ENCODE measurements at places on chromosomes 7 and 10.
A peak's percentile ranks its signal among the peaks of the same experiment; 100 is the strongest.

DNA sequence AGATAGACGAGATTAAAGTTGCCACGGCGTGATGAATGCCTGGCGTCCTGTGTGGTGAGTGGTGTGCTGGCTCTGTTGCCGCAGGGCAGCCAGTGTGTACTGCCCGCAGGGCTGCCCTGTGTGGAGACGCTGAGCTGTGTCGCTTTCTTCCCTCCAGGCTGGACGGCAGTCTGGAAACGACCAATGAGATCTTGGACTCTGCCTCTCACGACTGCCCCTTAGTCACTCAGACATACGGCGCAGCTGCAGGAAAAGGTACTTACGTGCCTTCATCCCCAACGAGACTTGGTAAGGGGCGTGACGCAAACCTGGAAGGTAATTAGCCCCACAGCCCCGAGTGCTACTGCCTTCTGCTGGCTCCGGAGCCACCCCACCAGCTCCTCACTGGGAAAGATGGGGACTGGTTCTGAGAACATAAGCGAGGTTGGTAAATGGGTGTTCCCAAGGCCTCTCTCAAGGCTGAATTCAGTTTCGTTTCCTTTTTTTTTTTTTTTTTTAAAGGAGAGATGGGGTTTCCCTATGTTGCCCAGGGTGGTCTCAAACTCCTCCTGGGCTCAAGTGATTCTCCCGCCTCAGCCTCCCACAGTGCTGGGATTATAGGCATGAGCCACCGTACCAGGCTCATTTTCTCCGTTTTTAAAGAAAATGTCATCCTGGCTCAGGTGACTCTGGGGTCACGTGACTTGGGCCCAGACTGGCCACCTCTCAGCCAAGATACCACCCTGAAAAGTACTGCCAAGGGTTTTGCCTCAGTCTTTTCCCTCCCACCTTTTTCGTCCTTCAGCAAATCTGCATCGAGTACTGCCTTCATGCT is 39.6 kb downstream of the WIPI2 start:
- no peak for DNase-seq

- DNase-seq: peak; percentile 43
Observed at GRCh38 chr10:33143160-33143728, 185.2 kb upstream of the ITGB1 start.

GRCh38 chr10:84348447-84348846 is 20.1 kb downstream of the CCSER2 start:
- DNase-seq: no peak

- DNase-seq: no peak
Observed at GRCh38 chr7:2445047-2445446, 31.2 kb downstream of the GRIFIN start.

- DNase-seq: peak; percentile 15
Observed at GRCh38 chr10:86411281-86411841, 44.8 kb upstream of the GRID1 start.

- no peak for DNase-seq
Observed at GRCh38 chr10:4108693-4109092, 323.7 kb upstream of the KLF6 start.

DNA sequence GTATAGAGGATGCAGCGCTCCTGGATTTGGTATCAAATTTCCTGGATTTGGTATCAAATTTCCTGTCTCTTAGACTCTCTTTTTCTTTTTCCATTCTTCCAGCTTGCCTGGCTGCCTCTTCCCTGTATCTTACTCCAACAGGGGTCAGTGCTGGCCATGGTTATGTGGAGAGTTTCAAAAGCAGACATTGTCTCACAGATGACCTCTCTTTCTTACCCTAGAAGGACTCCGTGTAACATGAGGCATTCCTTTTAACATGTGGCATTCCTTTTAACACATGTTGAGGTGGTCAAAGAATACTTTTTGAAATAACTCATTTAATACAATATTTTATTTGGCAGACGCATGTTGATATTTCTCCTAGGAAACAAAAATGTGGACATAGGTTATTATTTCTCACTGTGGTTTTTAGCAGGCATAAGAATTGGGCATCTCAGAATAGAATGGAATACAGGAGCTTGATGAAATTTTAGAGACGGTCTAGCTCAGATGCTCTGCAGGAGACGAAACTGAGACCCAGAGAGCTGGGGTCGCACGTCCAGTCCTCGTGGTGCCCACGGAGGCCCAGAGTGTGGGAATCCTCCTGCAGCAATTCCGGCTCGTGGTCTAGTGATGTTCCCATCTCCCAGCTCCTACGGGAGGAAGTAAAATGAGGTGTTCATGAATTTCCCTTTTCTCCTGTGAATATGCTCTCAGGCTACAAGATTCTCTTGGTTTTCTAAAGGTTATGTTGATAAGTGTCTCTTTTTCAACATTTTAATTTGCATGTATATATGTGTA is 59.6 kb upstream of the PITRM1 start:
- no peak for DNase-seq

DNA sequence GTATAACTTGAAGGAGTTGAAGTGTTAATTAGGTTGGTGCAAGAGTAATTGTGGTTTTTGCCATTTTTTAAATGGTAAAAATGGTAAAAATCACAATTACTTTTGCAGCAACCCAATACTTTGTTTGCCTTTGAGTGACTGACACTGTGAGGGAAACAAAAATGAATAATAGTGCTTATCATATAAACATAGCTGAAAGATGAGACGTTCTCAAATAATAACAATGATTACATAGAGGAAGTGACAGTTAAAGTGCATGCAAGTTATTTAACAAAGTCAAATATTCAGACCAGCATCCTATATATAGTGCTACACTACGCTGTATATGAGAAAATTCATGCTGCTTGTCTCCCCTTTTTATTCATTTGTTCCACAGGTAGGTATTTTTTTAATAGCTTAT is 4.7 kb upstream of the HBP1 start:
- DNase-seq: no peak

GRCh38 chr10:44908066-44908749 is 2.9 kb upstream of the TMEM72 start:
- DNase-seq: no peak

- peak; percentile 8 for DNase-seq
Observed at GRCh38 chr10:14879124-14879927, 660 bp downstream of the SUV39H2 start.

DNA sequence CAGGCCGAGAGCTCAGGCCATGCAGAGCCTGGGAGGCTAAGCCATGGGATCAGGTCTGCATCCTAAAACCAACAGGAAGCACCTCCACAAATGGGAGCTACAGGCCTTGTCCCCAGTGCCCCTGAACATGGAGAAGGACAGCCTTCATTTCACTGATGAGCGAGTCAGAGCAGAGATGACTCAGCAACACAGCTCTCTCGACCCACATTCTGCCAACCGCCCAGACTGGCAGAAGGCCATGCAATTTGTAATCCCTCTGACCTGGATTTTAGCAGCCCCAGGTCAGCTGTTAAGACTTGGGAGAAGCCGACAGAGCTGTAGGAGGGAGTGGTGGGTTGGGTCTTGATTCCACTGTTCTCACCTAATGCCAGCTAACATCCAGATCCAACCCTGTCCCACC is 25.5 kb downstream of the VOPP1 start:
- DNase-seq: no peak

GRCh38 chr7:42046483-42046882 is 190.5 kb downstream of the GLI3 start:
- no peak for DNase-seq

DNA sequence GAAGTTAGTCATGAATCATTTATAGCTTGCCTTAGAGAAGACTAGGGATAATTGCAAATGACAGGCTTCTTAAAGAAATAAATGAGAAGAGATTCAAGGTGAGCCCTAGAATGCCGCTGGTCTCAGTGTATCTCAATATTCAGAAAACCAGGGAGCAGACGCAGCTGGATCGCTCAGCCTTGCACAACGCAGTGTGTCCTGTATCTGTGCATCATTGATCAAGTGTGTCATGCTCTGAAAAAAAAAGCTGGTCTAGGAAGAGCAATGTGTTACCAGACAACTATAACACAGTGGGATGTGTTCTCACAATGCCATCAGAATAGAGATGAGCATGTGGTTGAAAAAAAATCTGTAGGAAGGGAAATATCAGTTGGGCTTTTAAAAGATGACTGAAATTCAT is 230.1 kb downstream of the CALN1 start:
- no peak for DNase-seq

- DNase-seq: no peak
Observed at GRCh38 chr7:12524794-12525386, 45.6 kb upstream of the SCIN start.

DNA sequence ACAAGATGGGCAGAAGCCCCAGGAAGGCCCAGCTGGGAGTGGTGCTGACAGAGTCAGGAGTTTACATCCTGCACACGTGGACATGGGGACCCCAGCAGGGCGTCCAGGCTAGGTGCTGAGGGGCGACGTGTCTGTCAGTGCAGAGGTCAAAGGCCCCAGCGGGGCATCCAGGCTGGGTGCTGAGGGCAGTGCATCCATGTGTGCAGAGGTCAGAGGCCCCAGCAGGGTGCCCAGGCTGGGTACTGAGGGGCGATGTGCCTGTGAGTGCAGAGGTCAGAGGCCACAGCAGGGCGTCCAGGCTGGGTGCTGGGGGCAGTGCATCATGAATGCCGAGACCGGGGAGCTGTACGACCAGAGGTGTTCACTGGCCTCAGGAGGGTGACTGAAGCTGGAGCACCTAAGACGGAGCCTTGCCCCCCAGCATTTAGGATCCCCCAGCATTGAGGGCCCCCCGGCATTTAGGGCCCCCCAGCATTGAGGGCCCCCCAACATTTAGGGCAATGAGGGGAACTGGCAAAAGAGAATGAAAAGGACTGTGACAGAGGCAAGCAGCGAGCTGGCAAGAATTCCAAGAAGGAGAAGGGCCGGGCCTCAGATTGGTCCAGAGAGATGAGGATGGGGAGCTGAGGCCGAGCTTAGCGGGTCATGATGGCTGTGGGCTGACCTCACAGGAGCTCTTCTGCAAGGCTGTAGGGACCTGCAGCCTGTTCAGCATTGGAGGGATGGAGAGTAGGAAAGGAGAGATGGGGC is 474.9 kb downstream of the PTPRN2 start:
- DNase-seq: no peak

- DNase-seq: no peak
Observed at GRCh38 chr7:74010407-74010806, 17.6 kb upstream of the ELN start.

GRCh38 chr10:95729323-95730055 is 26.5 kb upstream of the ENTPD1 start:
- no peak for DNase-seq

- no peak for DNase-seq
Observed at GRCh38 chr7:125059861-125060456, 130.3 kb upstream of the POT1 start.

- DNase-seq: no peak
Observed at GRCh38 chr7:22447762-22448161, 52.2 kb downstream of the STEAP1B start.

DNA sequence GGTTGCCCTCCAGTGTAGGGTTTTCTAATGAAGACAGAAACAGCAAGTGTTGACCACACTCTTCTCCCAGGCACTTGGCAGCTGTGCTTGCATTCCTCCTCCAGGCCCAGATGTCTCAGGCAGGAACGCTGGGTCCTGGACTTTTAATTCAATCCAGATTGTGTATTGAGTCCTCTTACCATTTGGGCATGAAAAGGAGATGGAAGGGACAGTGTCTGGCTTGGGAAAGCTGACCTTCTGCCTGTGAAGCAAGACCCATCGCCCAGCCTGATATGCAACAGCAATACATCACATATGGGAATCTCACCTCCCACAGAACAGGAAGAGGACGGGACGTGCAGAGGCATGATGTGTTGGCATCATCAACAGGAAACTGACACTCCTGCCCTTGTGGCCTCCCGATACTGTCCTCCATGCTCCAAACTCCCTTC is 174.4 kb upstream of the LYZL2 start:
- DNase-seq: no peak

- no peak for DNase-seq
Observed at GRCh38 chr7:27560706-27561235, 101.9 kb downstream of the HIBADH start.

DNA sequence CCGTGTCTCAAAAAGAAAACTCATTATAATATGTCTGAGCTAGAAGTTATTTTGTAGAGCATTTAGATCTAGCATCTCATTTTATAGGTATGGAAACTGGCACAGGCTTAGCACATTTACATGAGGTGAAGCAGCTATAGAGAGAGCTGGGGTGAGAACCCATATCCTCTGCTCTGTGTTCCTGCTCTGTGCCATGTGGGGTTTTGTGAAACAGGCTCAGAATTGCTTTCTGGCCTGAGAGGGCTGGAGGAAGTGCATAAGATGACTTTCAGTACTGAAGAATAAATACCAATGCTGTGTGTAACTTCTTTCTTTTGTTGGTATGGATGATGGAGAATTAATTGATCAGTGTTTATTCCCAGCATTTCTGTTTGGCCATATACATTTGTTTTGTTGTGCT is 159.1 kb downstream of the LRRC4 start:
- DNase-seq: no peak

DNA sequence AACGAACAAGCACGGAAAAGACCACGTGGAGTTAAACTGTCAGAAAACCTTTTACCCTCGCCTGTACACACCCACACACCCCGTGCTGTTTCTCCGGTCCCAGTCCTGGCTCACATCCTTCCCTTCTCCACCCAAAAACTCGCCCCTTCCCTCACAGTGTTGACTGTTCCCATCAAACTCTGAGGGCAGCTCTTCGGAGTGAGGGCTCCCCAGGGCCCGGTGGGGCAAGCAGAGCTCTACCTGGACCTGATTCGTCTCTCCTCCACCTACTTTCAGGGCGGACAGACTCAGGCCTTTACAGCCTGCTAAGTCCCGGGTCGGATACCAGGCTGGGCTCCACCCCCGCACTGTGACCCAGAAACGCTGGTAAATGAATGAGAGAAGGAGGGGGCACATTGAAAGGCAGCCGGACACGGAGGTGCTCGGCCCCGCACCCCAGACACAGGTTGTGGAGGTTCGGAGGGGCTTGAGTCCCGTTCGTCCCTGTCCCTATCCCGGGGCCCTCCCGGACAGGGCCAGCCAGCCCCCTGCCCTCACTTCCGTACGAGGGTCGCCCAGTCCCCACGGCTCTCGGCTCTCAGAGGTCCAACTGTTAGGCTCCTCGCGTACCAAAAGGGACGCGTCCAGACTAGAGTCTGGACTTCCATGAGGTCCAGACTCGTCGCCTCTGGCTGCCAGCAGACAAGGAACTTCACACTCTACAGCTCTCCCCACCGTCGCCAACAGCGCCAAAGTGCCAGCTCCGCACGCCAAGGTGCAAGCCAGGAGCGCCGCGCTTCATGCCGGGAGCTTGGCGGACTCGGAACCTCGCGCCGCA is 31.7 kb upstream of the ASL start:
- DNase-seq: no peak

DNA sequence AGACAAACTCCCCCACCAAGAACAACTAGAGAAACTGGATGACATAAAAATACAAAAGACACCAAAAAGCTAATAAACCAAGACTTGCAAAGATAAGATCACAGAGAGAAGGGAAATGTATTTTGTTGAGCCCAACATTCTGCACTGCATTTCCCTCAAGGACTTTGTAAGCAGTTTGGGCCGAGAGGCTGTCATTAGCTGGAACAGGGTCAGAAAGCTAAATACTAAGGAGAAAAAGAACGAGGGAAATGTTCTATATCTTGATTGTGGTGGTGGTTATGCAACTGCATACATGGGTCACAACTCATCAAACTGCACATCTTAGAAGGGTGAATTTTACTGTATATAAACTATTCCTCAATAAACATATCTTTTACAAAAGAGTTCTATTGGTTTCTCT is 315.0 kb downstream of the IPMK start:
- DNase-seq: no peak

Data from stimulated activated CD8-positive, alpha-beta memory T cell treated with anti-CD3 and anti-CD28 coated beads, Interleukin-15, amount 100 ng/mL, for 48 hours (primary cell).